PC-9 (cell line): ENCODE measurements at places on chromosomes 13 and 19. TPM values are rescaled to one million over a fixed set of nuclear protein-coding genes. Genes with fewer than 3 reads are reported as not detected.

Gene ZNF486
- 4.8 and 6.6 TPM in 2 replicates for total RNA-seq

Gene GPR18
- total RNA-seq, result not detected in 2 replicates

Gene ZNF699
- 2.2 and 2.6 TPM in 2 replicates for total RNA-seq

DNA sequence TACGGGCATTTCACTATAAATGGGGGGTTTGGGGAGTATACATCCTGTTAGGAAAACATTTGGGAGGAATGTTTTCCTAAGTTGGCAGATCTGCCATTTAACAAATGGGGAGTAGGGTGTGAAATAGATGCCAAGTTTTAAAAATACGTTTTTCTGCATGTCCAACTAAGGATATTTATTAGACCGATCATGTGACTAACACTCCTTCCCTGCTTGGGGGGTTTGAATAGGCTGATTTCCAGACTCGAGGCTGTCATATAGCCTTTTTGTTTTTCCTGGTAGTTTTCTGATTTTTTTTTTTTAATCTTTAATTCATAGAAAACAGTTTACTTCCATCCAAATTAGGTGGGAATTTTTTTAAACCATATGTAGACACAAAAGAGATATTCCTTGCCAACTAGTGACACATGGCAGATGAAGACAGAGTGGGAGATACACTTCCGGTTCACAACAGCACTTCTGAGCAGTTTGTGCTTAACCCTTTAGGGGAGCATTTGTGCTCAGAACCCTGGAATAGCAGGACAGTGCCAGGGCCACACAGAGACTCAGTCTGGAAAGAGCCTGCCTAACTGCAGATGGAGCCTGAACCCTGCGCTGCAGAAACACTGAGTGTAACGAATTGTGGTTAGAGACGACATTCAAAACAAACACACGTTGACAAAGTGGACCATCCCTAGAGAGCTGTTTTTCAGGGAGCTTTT is 5.6 kb upstream of the GATAD2A start:
- H3K4me3 ChIP-seq, result no peak overlapping the region
- peaks cover 27% of the 10 kb centered on the region for H3K4me1 ChIP-seq
- H3K27ac ChIP-seq, result no peak overlapping the region
- H3K27me3 ChIP-seq, result no peaks in the 10 kb centered on the region
- DNase-seq, result no peak

- DNase-seq, result no peak
- no peaks in the 10 kb centered on the region for H3K27me3 ChIP-seq
- H3K27ac ChIP-seq, result no peak overlapping the region
- H3K4me3 ChIP-seq, result no peak overlapping the region
- no peaks in the 10 kb centered on the region for H3K36me3 ChIP-seq
Observed at GRCh38 chr13:67860315-67860714, 630.2 kb upstream of the PCDH9 start.

- no peaks in the 10 kb centered on the region for H3K27me3 ChIP-seq
- no peak for DNase-seq
- H3K36me3 ChIP-seq, result peaks cover 18% of the 10 kb centered on the region
- no peaks in the 10 kb centered on the region for H3K4me1 ChIP-seq
Observed at GRCh38 chr13:110684388-110685056, 21.4 kb downstream of the CARS2 start.

Gene CACNA1A
- total RNA-seq, result 0.35 and 0.38 TPM in 2 replicates

Gene ADM5
- 9.5 and 14.2 TPM in 2 replicates for total RNA-seq

Gene HS6ST3
- total RNA-seq, result not detected in 2 replicates

GRCh38 chr13:35732565-35732964 is 256.1 kb upstream of the MAB21L1 start:
- H3K27ac ChIP-seq, result no peak overlapping the region
- no peaks in the 10 kb centered on the region for H3K36me3 ChIP-seq
- H3K4me3 ChIP-seq, result no peak overlapping the region
- no peaks in the 10 kb centered on the region for H3K4me1 ChIP-seq
- no peak for DNase-seq

Gene ATXN8OS
- total RNA-seq, result not detected in 2 replicates

DNA sequence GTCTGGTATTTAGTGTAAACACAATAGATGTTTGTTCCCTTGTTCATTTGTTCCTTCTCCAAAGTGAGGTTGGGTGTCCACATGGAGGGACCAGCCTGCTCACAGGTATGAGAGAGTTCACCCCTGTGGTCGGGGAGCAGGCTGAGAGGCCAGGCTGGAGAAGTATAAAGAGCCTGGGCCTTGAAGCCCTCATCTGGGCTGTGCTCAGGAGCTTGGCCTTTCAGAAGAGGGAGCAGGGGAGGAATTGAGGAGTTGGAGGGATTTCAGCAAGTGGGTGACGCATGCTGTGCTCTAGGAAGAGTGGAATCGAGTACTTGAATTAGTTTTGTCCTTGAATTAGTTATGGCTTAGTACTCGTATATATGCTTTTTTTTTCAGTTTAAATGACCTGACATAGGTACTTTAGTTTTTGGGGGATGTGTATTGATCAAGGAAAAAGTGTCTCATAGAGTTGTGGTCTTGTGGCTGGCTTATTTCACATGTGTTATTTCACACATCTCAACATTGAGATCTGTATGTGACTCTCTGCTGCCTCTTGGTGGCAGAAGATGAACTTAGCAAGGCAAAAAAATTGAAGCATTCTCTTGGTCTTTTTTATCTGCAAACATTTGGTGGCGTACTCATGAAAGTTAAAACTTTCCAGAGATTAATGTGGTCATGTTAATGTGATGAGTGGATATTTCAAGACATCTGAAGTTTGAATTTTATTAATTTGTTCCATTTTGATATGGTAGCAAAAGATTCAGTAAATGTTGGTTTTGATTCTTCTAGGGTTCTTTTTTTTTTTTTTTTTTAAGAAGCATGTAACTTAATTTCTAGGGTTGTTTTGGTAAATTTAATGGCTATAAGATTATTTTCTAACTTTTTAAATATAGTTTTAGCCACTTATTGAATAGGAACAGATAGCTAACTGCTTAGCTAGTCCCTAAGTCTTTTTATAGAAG is 54.3 kb downstream of the SLAIN1 start:
- H3K27ac ChIP-seq, result no peak overlapping the region
- no peak overlapping the region for H3K4me3 ChIP-seq
- no peaks in the 10 kb centered on the region for H3K4me1 ChIP-seq
- H3K27me3 ChIP-seq, result no peaks in the 10 kb centered on the region

Gene MEDAG
- not detected in 2 replicates for total RNA-seq

DNA sequence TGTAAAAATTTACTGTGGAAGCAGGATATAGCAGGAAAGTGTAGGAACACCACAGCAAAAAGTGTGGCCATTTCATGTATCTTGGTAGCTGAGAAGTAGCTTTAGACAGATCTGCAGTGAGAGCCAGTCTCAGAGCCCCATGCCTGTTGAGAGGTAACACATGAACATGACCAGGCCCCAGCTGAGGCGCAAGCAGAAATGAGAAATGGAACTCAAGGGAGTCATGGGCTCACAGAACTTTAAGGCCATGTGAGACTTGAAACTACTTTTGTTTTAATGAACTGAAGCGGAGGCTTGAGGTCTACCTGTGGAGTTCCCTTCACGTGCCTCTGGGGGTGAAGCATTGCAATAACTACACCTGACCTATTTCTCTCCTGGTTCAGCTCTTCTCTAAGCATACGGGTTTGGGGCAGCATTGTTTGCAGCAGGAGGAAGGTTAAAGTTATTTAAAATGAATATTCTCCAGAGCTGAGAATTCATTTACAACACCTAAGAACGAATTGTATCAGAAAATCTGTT is 3.3 kb downstream of the MYO16 start:
- H3K27me3 ChIP-seq, result peaks cover 29% of the 10 kb centered on the region; the same call in 1 of the 2 replicates
- DNase-seq, result no peak
- H3K36me3 ChIP-seq, result no peaks in the 10 kb centered on the region
- no peak overlapping the region for H3K4me3 ChIP-seq
- H3K27ac ChIP-seq, result no peak overlapping the region

DNA sequence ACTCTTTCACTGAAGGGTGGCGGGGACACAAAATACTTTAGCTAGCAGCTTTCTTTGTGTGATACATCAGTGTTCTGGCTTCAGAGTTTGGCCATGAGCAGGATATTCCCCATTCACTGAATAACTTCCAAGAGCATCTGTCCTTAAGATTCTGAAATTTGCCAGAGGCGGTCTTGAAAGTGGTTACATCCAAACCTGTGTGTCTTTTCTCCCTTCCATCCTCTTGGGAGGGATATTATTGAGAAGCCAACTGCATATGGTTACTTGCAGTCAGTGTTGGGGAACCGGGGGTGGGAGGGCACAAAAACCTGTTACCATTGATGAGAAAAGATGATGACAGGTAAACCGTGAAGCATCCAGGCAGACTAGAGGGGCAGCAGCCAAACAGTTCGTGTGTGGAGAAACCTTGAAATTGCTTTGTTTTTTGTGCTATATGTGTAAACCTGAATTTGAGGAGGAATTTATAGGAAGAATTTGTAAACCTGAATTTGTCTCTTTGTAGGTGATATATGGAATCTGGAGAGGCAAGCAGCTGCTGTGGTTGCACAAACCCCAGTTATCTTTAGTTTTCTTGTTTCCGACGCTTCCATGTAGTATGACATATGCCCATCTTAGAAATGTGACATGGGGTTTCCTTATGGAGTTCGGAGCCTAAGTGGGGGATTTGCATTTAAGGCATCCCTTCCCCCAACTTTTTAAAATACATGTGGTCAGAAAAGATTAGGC is 104.8 kb downstream of the WDFY2 start:
- no peak overlapping the region for H3K27ac ChIP-seq
- H3K36me3 ChIP-seq, result no peaks in the 10 kb centered on the region
- DNase-seq, result no peak
- H3K27me3 ChIP-seq, result no peaks in the 10 kb centered on the region

Gene ERICH4
- total RNA-seq, result not detected in 2 replicates

DNA sequence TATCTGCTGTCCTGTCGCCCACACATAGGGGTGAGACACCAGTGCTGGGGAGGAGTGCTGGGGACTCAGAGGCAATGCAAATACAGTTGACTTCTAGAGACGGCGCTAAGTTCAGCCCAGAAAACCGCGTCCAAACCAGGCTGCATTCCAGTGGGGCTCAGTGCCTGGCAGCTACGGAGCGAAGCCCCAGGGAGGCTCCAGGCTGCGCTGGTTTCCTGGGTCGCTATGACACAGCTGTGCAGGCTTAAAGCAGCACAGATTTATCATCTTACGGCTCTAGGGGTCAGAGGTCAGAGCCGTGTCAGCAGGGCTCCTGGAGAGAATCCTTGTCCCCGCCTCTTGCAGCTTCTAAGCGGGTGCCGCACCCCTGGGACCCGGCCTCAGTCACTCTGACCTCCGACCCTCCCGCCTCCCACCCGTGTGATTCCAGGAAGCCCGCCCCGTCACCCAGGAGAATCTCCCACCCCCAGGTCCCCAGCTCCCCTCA is 61.6 kb downstream of the ANKRD10 start:
- no peak overlapping the region for H3K27ac ChIP-seq
- H3K27me3 ChIP-seq, result peaks cover 7% of the 10 kb centered on the region; the same call in 1 of the 2 replicates
- no peak for DNase-seq
- no peaks in the 10 kb centered on the region for H3K4me1 ChIP-seq
- no peaks in the 10 kb centered on the region for H3K36me3 ChIP-seq
